RWPE2 (cell line): ENCODE measurements at places on chromosomes 1 and 21.

- no peak overlapping the region for H3K4me3 ChIP-seq
- H3K36me3 ChIP-seq: peaks cover 91% of the 10 kb centered on the region
- no peak for DNase-seq
Observed at GRCh38 chr21:44854664-44855446, 18.6 kb downstream of the PTTG1IP start.

DNA sequence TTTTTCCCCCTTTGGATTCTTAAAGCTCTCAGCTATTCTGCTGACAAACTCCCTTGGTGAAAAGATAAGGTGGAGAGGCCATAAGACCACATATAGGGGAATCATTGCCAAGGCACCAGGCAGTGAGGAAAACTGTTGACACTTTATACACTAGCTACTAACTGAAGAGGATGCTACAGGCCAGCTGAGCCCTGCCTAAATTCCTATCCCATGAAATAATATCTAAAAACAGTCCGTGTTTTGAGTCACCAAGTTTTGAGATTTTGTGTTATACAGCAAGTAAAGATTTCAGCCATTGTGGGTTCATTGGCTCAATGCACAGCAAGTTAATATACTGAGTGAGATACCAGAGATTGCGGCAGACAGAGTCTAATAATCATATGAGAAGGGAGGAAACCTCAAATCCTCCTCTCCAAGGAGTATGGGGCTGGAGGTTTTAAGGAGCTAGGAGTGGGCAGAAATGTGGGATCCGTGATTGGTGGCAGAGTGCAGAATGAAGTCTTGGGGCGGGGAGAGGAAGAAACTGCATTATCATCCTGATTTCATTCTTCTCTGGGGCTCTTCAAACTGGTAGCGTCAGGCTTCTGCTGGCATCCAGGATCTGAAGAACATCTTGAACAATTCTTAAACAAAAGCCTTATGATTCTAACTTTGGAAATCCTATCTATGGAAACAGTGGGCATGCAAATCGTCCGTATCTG lies 9.2 kb downstream of the CLDN8 start:
- H3K36me3 ChIP-seq: no peaks in the 10 kb centered on the region
- H3K27ac ChIP-seq: no peak overlapping the region
- H3K4me3 ChIP-seq: no peak overlapping the region
- peaks cover 6% of the 10 kb centered on the region for H3K4me1 ChIP-seq
- H3K27me3 ChIP-seq: no peaks in the 10 kb centered on the region

DNA sequence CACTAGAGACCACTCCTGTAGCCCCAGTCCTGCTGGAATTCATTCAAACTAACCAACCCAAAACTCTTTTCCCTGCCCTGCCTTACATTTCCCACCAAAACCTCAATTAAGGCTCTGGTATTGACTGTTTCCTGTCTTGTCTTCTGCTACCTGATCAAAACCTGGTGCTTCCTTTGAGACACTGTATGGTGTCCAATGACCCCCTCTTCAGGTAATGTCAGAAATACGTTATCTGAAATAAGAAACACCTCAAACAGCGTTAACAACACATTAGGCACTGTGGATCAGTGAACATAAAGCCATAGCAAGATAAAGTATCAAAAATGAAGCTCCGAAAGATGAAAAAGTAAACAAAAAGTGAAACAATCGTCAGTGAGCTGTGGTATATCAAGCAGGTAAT lies 343.2 kb upstream of the ZP4 start:
- no peak for DNase-seq
- no peaks in the 10 kb centered on the region for H3K4me1 ChIP-seq
- no peak overlapping the region for H3K27ac ChIP-seq
- H3K27me3 ChIP-seq: no peaks in the 10 kb centered on the region

GRCh38 chr1:50651476-50652263 lies 228.4 kb upstream of the DMRTA2 start:
- no peak overlapping the region for H3K4me3 ChIP-seq
- no peaks in the 10 kb centered on the region for H3K36me3 ChIP-seq
- H3K27ac ChIP-seq: no peak overlapping the region
- H3K4me1 ChIP-seq: no peaks in the 10 kb centered on the region
- no peaks in the 10 kb centered on the region for H3K27me3 ChIP-seq

GRCh38 chr1:35642471-35642955 lies 1.2 kb upstream of the PSMB2 start:
- H3K4me3 ChIP-seq: peak overlapping the region; percentile 93
- H3K36me3 ChIP-seq: peaks cover 3% of the 10 kb centered on the region; the same call in 1 of the 2 replicates
- H3K27ac ChIP-seq: peak overlapping the region; percentile 59
- H3K27me3 ChIP-seq: peaks cover 5% of the 10 kb centered on the region
